ENCODE measurements at places on chromosomes 4 and X.

- ATAC-seq = peak; percentile 63
These were observed at the start of gene COL25A1 for GRCh38 chr4:109302361-109303139. COL25A1 (minus strand) TSS chr4:109302658.

DNA sequence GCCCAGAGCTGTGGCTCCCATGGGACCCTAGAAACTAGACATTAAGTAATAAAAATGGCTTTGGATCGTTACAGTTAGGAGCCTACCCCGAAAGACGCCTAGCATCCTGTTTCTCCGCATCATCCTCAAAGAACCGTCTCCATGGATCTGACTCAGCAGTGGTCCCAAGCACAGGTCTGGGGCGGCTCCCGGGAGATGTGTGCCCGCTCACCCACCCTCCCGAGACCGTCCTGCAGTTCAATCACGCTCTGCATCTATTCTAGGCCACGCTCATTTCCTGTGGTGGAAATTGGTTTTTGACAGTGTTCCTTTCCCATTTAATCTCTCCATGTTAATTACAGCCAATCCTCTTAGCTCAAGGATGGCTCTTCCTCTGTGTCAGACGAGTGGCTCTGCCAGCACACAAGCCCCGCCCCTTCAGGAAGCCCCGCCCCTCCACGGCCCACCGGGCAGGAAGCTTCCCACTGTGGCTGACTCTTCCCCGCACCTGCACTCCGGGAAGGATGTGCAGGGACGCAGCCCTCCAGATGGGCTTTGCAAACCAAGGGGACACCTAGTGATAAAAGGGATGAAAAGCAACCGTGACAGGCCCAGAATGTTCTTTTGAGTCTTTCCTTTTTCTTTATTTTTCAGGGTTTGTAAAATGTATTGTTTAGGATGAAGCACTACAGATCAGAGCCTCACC, 34.5 kb upstream of the HELT start:
- ATAC-seq = peak; percentile 53

DNA sequence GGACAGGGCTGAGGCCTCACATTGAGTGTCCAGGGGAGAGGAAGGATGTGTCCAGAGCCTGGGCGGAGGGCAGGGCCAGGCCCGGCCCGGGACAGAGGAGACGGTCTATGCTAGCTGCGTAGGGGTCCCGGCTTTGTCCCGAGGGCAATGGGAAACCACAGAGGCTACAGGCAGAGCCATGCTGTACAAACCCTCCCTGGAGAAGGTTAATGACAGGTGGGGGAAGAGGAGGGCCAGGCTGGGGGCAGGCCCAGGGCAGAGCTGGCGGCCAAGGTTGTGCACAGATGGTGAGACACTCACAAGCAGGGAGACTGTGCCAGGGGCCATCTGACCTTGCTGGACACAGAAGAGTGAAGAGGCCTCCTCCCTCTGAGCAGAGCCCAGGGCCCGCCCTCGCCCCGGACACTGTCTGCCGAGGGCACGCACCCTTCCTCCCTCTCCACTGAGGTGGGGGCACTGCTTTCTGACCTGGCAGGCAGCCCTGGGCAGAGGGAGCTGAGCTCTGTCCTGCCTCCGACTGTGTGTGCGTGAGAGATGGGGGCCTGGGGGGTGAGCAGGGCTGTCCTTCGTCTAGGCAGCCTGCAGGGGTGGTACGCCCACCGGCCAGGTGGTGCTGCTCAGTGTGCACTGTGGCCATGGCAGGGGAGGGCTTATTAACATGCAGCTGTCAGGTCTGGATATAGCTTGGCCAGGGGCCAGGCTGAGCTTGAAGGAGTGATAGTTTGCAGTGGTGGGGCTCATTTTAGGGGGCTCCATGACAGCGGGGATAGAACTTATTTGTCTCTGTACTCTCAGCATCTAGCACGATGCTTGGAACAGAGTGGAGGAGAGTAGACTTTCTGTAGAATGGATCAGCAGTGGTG, 75.7 kb upstream of the LRPAP1 start:
- no peak for ATAC-seq

DNA sequence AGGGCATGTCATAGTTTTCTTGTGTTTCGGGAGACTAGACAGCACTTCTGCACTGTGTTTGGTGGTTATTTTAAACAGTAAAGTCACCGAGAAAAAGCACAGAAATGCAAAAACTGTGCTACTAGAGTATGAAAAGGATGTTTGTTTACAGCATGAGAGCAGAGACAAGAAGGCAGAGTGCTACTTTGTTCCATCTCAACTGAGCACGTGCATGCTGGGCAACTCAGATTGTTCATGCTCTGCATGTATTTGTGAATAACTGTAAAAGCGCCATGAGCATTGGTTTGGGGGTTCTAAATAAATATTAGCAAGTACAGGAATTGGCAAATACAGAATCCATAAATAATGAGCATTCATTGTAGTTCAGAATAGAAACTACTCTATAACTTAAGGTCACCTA, 7.4 kb downstream of the EVC start:
- ATAC-seq = no peak

- no peak for ATAC-seq
These were observed 28.8 kb upstream of the NSUN7 start for GRCh38 chr4:40720916-40721315.

DNA sequence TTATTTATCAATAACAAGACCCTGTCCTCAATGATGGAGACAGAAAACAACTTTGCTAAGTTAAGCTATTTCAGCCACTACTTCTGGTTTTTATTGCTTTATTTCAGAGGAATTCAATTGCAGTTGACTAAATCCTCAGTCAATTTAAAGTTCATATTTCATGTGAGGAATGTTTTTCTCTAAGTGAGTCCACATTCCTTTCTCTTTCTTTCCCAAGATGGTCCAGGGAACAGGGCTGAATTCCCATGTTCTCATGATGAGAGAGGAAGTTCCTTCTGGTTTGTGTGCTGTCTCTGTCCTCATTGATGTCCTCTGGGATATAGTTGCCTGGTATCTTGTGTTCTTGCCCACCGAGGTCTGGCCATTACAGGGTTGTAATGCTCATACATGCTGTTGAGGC, 117.2 kb downstream of the SLIT2 start:
- no peak for ATAC-seq

GRCh38 chrX:31036895-31037294, 34.9 kb downstream of the FTHL17 start:
- no peak for ATAC-seq

- ATAC-seq = peak; percentile 78
These were observed 145.4 kb upstream of the HUWE1 start for GRCh38 chrX:53831662-53832635.

- ATAC-seq = no peak
These were observed 2.3 kb upstream of the EMD start for GRCh38 chrX:154376774-154377173.

DNA sequence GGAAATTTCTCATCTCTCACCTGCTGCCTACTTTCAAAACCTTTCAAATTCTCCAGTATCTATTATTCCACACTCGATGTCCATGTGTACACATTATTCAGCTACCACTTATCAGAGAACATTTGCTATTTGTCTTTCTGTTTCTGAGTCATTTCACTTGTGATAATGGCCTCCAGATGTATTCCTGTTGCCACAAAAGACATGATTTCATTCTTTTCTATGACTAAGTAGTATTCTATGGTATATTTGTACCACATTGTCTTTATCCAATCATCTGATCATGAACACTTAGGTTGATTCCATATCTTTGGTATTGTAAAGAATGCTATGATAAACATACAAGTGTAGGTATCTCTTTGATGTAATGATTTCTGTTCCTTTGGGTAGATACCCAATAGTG, 310.1 kb upstream of the SPOCK3 start:
- no peak for ATAC-seq

DNA sequence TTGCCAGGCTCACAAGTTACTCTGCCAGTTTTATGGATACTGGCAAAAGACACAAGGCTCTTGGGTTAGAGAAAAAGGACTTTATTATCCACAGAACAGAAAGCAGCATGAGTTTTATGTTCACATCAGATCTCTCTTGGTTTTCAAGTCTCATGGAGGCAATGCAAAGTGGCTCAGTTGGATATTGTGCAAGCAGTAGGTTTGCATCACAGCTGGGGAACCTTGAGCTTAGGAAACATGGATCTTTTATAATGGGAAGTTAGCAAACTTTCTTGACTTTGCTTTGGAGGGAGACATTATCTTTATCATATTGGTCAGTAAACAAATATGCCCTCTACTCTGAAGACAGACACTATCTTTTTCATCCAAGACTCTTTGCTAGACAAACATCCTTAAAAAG, 109.2 kb upstream of the GRPR start:
- no peak for ATAC-seq

GRCh38 chr4:107219681-107220080, 183.6 kb upstream of the DKK2 start:
- ATAC-seq = no peak

DNA sequence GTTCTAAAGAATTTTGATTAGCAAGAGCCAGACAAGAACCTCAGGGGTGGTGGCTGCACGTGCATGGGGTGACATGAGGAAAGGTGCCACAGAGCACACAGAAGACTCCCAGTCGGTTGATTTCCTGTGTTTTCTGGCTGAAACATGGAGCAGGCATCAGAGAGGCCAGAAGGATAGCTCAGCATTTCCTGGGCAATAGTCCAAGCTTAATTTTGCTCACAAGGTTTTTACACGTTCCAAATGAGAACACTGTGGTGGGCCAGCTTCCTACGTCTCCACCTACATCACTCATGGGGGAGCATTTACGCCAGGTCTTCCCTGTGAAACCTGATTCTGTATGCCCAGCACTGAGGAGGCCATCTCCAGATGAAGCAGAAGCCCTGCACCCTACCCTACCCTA, 212.5 kb upstream of the CLNK start:
- no peak for ATAC-seq

DNA sequence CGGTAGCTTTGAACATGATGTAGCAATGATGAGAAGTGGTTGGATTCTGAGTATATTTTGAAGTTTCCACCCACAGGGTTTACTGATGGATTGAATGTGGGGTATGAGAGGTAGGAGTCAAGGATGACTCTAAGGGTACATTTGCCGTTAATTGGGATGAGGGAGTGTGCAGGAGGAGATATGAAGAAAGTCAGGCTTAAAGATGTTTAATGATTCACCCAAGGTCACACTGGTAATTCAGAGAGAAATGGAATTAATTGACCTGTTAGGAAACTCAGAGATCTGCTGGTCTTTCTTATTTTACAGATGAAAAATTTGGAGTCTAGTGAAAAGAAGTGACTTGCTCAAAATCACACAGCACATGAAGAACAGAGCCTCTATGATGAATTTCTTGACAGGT, 390.7 kb downstream of the GBA3 start:
- ATAC-seq = no peak

DNA sequence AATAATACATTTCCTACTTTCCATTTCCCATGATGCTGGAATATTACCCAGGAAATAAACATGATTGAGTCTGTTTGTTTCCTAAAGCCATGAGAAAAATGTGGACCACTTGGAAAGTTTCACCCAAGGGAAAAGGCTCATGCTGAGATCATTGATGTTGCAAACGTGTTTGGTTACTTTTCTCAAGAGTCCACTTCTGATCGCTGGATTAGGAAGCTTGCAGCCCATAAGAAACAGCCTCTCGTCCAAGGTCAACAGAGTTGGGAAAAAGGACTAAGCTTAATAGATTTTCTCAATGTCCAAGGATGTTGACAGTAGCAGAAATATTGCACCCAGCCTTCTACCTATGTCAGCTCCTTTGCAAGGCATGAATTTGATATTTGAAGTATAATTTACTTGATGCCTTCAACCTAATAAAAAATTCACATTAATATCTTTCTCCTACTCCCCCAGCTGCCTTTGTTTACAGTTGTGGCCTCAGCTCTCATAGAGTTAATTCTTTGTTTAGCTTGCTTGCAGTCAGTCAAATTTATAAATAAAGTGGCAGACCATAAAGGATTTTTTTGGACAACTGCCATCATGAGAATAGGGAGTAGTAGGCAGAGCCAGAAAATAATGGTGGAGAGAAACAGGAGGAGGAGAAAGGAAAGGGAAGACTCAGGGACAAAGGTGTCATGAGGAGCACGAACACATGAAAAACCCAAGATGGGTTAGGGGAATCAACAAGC, 65.6 kb upstream of the BLTP1 start:
- ATAC-seq = no peak

DNA sequence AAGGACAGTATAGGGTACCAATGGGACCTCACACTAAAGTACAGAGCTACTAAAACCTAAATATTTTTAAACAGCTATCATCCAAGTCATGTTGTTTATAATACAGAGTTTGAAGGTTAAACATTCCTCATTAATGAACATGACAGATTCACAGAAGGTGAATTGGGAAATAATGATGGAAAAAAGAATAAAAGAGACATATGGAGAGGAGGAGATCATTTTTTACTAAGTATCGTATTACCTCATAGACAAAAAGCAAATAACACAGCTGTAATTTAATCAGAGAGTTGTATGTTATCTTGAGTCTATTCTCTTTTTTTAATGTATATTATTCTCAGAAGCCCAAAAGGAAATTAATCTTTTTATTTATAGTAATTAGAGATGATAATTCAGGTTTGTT, 7.9 kb downstream of the PLK4 start:
- ATAC-seq = no peak

GRCh38 chr4:40857956-40858355, 108.2 kb downstream of the NSUN7 start:
- ATAC-seq = no peak

GRCh38 chr4:5874811-5875449, 18.0 kb downstream of the CRMP1 start:
- no peak for ATAC-seq

GRCh38 chrX:74536152-74536831, 78.1 kb downstream of the RLIM start:
- peak; percentile 15 for ATAC-seq

- no peak for ATAC-seq
These were observed 230.9 kb upstream of the GPC4 start for GRCh38 chrX:133645977-133646718.

- ATAC-seq = no peak
These were observed 28.1 kb upstream of the RASL11B start for GRCh38 chr4:52833941-52834525.

DNA sequence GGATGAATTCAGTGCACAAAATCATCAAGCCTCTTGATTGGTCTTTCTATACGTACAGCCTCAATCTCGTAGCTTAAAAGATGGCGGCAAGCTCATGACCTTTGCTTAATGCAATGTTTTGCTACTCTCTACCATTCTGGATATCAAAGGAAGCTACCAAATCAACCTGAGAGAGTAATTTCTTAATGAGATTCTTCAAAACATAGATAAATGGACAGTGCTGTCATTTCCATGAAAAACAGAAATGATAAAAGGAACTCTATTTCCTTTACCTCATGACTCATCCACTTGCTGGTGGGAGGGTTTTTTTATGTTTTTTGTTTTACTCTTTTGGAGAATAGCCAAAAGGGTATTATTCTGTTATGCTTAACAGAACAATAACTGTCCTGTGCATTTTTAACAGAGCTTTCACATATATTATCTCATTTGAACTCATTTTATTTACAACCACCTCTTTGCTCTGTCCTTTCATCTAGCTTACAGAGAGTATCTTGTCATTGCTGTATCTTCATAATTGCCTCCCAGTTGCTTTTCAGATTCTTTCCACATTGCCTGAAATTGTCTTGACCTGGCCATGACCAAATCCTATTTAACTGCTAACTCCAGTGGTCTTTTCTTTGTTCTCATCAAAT, 138.6 kb upstream of the GPR101 start:
- ATAC-seq = no peak

GRCh38 chr4:3484057-3484973, 21.2 kb downstream of the DOK7 start:
- ATAC-seq = no peak

- ATAC-seq = peak; percentile 46
These were observed 807 bp downstream of the PGRMC1 start for GRCh38 chrX:119236623-119237561.

Data from activated CD4-positive, CD25-positive, alpha-beta regulatory T cell treated with anti-CD3 and anti-CD28 coated beads, Interleukin-2, amount 50 U/mL, for 24 hours (primary cell).